Fibroblast of the aortic adventitia (primary cell): ENCODE measurements at places on chromosomes 12 and 14.

DNA sequence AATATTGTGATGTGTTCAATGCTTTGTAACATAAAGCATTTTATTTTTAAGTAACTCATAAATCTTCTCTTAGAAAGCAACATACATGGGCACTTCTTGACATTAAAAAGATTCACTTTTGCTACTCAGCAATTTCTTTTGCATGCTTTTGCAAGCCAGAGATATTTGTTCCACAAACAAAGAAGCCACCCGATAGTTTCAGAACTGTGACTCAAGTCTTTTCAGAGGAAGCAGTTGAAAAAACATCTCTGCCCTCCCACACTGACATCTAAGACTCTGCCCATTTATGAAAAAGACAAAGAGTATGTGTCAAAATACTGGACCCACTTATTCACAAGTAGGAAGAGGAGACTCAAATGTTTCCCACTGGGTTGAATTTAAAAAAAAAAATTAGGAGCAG, 7.5 kb downstream of the APPL2 start:
- peak; percentile 58 for DNase-seq

GRCh38 chr12:125203145-125203765, 138.0 kb downstream of the AACS start:
- DNase-seq: peak; percentile 20

- no peak for DNase-seq
These were observed 3.0 kb upstream of the TESC start for GRCh38 chr12:117101953-117102799.

DNA sequence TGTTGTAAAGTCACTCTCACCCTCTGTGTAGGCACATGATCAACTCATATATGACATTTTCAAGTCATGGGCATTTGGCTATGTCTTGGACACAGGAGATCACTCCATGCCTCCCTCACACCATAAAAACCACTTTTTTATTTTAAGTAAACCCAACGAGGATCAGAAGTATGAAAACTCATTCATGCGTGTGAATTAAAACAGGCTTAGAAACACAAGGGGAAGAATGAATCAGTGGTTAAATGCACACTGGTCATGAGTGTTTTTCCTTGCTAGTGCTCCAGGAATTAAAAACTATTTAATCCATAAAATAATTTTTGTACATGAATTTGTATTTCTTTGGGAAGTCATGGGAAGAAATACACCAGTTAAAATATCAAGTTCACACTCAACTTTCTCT, 198.4 kb downstream of the GALC start:
- DNase-seq: no peak

GRCh38 chr12:105667973-105668743, 337.7 kb downstream of the C12orf75 start:
- no peak for DNase-seq

DNA sequence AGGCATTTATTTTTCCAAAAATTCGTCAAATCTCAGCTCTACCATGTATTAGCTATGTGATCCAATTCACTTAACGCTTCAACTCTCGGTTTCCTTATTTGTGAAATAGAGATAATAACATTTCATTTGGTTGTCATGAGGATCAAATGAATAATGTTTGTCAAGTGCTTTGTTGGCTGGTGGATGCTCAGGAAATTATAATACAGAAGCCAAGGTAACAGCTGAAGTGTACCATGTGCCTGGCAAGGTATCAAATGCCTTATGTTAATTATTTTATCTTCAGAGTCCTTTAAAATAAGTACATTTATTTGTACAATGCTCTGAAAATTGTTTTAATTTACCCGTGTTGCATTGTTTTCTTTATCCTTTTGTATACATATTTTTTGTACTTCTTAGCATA, 6.1 kb upstream of the PRKCH start:
- DNase-seq: no peak

DNA sequence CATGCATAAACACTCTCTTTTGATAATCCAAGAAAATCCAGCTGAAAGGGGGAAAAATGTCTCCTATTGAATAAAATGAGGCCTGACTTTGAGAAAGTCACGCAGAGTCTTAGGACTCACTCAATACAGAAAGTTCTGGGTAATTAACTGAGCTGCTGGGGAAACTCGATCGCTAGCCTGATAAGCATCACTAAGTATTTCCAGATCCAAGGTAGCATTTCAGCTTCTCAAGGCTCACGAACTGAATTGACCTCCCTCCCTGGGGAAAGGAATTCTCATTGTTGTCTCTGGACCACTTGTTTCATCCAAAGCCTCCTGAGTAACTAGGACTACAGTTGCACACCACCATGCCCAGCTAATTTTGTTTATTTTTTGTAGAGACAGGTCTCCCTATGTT, 13.8 kb upstream of the ANAPC5 start:
- DNase-seq: peak; percentile 5
